ENCODE measurements at places on chromosomes 2 and 18. TPM values are rescaled to one million over a fixed set of nuclear protein-coding genes. Genes with fewer than 3 reads are reported as not detected.
A peak's percentile ranks its signal among the peaks of the same experiment; 100 is the strongest.

The PNKD gene
- total RNA-seq: 37.8 TPM

The PRADC1 gene
- 101 TPM for total RNA-seq

- peak; percentile 88 for DNase-seq
Observed at GRCh38 chr2:120825370-120826259, 89.9 kb downstream of the GLI2 start.

- peak; percentile 69 for DNase-seq
Observed at GRCh38 chr2:171348056-171348455, 85.7 kb downstream of the METTL8 start.

The SPATA3 gene
- not detected for total RNA-seq

- DNase-seq: no peak
Observed at GRCh38 chr18:73679941-73680712, 467.5 kb downstream of the FBXO15 start.

The MRPL19 gene
- 63.8 TPM for total RNA-seq

The UCN gene
- total RNA-seq: 2.4 TPM

The GPAT2 gene
- not detected for total RNA-seq

The UGT1A8 gene
- not detected for total RNA-seq

GRCh38 chr2:147937744-147938349 lies 82.7 kb downstream of the ORC4 start:
- DNase-seq: peak; percentile 45

GRCh38 chr2:45379399-45380087 lies 231.5 kb downstream of the SRBD1 start:
- DNase-seq: no peak

- DNase-seq: no peak
Observed at GRCh38 chr2:177808984-177809809, 263.4 kb downstream of the PDE11A start.

- peak; percentile 37 for DNase-seq
Observed at GRCh38 chr2:133026536-133027177, 356.7 kb upstream of the LYPD1 start.

The SIGLEC15 gene
- not detected for total RNA-seq

GRCh38 chr18:38611036-38611964 lies 1045.7 kb upstream of the CELF4 start:
- DNase-seq: peak; percentile 3

DNA sequence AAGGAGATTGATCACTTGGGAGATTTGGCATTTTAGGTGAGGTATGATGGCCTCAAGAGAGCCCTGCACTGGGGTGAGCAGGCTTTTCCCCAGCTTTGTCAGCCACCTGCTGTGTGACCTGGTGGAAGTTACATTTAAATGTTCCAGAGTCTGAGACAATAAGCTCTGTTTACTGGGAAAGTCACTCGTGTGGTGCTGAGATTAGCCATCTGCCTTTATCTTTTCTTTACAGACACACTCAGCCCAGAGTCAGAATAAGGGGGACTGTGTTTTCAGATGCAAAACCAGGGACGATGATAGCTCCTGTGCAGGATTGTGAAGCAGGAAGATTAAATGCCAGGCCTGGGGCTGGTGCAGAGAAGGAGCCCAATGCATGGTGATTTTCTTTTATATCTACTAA lies 47.9 kb downstream of the SH3RF3 start:
- DNase-seq: no peak

GRCh38 chr2:197947219-197947757 lies 142.9 kb downstream of the PLCL1 start:
- DNase-seq: no peak

GRCh38 chr2:206472094-206472493 lies 28.8 kb downstream of the ADAM23 start:
- DNase-seq: no peak

GRCh38 chr2:69911985-69912563 lies 2.8 kb upstream of the MXD1 start:
- DNase-seq: peak; percentile 61

The B4GALT6 gene
- not detected for total RNA-seq

- DNase-seq: peak; percentile 74
Observed at GRCh38 chr2:29262681-29263260, 147.6 kb downstream of the CLIP4 start.

DNA sequence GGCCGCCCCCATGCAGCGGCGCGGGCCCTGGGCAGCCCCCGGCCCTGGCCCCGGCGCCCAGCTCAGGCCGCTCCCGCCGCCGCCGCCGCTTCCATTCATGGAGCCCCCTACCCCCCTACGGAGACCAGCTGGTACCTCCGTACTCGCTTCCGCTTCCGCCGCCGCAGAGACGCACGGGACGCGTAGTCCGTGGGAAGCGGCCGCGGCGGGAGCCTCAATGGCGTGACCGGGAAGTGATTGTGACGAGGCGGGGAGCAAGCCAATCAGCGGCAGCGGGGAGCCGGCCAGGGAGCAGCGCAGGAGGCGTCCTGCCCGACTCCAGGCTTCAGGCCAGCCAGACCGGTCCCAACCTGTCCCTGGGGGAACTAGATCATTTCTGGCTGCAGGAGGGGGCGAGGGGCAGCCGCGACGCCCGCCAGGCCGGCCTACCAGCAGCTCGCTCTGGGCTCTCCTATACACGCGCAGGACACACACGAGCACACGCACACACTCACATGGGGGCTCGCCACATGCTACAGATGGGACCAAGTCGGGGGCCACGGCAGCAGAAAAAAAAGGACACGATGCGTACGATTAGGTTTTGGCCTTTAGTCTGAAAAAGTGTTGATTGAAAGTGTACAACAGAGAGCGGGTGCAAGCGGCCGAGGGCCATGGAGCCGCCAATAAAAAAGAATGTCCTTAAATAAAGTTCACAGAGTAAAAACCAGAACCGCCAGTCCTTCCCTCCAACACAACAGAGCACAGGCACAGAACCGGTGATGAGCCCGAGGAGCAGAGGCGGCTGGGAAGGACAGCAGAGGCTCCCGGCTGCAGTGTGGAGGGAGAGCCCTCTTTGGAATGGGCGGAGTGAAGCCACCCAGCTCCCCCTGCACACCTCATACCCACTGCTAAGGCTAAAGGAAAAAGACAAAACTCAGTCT lies at the start of gene ZNF513:
Gene ZNF513 (minus strand): TSS at position 109 of the 920 bp plus-strand sequence. CDS start 208 bp downstream, outside the sequence.
- peak; percentile 98 for DNase-seq

The WDR35 gene
- total RNA-seq: 10.6 TPM

GRCh38 chr2:120934574-120935338 lies 199.1 kb downstream of the GLI2 start:
- DNase-seq: peak; percentile 88

The CXCR1 gene
- total RNA-seq: not detected

The VWA3B gene
- not detected for total RNA-seq

DNA sequence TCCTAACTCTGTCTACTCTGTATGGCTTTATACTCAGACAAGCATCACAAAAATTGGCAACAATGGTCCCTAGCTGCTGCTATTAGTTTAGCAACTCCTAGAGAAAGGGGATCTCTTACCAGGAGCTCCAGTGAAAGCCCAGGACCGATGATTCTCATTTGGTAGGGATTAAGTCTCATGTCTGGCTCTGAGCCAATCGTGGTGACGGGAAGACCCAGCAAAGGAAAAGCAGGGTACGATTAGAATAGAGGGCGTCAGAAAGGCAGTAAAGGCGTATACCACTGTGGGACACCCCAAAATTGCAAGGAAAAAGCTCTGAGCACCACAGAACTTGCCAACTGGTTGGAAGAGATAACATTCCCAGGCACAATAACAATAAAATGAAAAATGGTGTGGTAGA lies 129.5 kb downstream of the MTCL1 start:
- peak; percentile 84 for DNase-seq

DNA sequence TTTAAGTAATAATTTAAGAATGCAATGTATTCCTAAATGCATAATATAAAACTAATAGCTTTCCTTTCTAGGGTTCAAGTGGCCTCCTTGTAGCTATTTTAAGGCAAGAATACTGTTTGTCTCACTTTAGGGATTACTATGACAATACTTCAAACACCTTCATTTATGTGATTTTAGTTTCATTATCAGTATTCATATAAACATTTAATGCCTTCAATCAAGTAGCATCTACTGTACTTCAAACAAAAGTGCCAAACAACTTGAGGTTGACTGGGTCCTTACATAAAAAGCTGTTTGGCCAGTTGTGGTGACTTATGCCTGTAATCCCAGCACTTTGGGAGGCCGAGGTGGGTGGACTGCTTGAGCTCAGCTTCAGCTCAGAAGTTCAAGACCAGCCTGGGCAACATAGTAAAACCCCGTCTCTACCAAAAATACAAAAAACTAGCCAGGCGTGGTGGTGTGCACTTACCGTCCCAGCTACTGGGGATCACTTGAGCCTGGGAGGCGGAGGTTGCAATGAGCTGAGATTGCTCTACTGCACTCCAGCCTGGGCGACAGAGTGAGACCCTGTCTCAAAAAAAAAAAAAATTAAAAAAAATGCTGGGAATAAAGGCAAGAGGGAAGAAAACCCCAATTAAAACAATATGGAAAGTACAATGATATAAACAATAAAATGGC lies 9.3 kb downstream of the MEX3C start:
- DNase-seq: no peak

The FSIP2 gene
- total RNA-seq: under 0.01 TPM

- DNase-seq: peak; percentile 48
Observed at GRCh38 chr2:168254158-168254935, 7.0 kb upstream of the STK39 start.

DNA sequence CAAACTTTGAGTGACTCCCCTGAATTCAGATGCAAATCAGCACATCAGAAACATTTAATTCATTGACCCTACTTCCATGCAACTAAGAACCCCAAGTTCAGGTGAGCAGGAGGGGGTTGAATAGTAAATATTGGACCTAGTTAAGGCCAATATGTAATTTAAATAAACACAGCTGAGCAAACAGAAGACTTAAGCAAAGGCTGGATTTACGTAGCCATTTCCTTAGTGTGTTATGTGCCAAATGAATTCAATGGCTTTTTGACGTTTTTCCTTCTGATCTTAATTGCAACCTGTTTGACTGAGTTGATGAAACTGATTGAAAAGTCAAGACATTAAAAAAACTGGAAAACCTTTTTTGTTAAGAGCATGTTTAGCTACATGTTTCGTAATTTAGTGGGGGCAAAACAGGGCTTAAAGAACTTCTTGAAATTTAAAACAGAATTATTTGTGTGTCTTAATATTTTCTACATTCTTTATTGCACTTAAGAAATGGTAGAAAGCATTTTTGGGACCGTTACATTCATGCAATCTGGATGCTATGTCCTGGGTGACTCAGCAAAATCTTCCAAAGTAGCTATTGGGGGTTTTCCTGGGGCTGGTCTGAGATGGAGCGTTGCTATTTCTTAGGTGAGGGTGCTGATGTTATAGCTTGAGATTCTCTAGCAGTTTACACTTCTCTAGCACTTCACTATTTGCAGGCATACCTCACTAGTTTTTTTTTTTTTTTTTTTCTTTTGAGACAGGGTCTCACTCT lies 25.5 kb upstream of the KCNE4 start:
- DNase-seq: no peak

DNA sequence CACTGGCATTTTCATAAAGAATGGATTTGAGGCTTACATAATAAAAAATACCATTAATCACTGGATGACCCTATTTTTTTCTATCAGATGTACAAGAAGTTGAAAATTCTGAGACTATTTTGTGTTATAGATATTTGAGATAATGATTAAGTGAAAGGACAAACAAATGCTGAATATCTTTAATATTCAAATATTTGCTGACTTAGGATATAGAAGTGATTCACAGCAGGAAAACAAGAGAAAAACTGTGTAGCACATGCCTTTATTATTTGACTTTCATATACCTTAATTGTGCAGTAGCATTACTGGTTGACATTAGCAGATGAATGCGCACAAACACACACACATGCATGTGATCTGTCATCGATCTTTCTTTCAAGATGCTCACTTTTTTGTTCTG lies 766.5 kb downstream of the SATB2 start:
- no peak for DNase-seq

GRCh38 chr2:151374436-151374835 lies 17.0 kb downstream of the TNFAIP6 start:
- peak; percentile 53 for DNase-seq

- DNase-seq: no peak
Observed at GRCh38 chr2:200496696-200497095, 13.2 kb downstream of the KCTD18 start.

DNA sequence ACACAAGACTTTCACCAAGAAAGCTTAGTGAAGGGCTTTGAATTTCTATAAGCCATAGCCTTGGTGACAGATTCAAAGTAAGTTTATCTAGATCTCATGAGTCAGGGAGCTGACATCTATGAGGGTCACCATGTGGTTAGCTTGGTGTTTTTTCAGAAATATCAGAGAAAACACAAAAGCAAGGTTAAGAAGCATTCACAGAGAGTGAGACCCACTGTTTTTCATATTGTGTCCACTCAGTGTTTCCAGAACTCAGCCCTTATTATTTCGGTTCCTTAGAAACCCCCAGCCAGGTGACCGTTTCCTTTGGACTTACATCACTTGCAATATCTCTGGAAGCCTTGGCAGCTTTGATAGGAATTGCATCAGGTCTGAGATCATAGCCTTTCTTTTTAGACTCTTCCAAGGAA lies 76.6 kb downstream of the NEB start:
- DNase-seq: no peak

DNA sequence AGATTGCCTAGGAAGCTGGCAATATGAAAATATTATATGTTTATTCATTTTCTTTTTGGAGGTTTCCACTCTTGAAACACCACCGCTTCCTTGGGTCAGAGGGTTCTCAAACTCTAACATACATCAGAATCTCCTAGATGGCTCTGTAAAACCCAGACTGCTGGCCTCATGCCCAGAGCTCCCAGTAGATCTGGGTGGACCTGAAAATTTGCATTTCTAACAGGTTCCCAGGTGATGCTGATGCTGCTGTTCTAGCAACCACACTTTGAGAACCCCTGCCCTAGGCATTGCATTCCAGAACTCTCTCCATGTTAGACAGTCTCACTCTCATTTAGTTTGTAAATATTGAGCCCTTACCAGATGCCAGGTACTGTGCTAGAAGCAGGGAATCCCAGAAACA lies 139.4 kb downstream of the FAM210A start:
- DNase-seq: no peak

GRCh38 chr18:45738660-45739059 lies 14.7 kb downstream of the SLC14A1 start:
- DNase-seq: peak; percentile 30

DNA sequence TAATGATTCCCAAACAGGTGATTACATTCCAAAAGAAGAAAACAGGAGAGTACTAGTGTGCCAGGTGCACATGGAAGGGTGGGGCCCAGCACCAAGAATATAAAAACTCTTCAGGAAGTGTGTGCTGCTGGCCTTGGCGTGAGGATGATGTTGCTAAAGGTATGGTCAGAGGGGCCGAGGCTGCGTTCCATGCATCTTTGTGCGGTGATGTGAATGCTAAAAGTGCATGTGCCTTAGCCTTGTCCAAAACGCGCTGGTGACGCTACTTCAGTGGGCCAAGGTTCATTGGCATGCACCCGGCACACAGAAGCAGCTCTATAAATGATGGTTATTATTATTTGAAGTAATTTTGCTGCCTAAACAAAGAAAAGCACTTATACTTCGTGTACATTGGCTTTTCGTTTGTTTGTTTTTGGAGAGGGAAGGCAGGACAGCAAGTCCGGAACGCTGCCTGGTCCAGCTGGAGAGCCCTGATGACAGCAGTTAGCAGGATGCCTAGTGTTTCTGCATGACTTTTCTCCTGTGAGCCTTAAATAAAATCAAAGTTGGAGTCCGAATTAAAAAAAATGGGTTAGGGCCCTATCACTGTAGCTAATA lies 2.9 kb downstream of the ALKAL2 start:
- no peak for DNase-seq
